ENCODE measurements at places on chromosomes 2 and 18.
A peak's percentile ranks its signal among the peaks of the same experiment; 100 is the strongest.

- DNase-seq, result no peak
Measured at GRCh38 chr2:62109554-62109953, 86.4 kb upstream of the B3GNT2 start.

DNA sequence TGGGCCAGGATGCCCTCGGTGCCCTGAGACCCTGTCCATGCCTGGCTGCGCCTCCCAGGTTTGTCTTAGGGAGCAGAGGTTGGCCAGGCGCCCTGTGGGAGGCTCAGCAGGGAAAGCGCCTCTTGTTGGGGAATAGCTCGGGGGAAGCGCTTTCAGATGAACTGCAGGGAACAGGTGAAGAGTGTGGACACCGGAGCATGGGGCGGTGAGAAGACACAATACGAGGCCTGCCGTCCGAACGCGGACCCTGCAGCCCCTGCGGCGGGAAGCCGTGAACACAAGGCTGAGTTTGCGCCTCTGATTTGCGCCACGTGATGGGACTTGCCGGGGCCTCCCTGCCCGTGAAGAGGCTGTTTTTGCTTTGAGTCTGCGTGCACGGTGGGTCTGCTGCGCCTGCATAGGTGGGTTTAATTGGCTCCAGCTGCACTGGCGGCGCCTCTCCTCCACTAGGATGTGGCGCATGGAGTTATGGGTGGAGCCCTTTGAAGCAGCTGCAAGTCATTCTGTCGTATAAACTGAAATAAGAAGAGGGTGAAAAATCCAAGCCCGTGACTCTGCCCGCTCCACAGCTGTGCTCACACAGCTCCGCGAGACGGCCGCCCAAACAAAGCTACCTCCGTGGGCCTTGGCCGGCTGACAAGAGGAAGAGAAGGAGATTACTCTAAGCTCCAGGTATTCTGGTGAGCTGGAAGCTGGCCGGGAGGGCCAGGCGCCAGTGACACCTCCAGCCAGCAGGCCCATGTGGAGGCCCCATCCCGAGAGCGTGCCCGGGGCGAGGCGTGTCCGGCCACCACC, 103.5 kb upstream of the CTDP1 start:
- peak; percentile 59 for DNase-seq

GRCh38 chr18:64032312-64032711, 62.4 kb downstream of the SERPINB8 start:
- DNase-seq, result no peak

GRCh38 chr18:35739778-35740177, 158.2 kb downstream of the GALNT1 start:
- no peak for DNase-seq

GRCh38 chr2:198660501-198660900, 797.2 kb downstream of the SATB2 start:
- peak; percentile 63 for DNase-seq

DNA sequence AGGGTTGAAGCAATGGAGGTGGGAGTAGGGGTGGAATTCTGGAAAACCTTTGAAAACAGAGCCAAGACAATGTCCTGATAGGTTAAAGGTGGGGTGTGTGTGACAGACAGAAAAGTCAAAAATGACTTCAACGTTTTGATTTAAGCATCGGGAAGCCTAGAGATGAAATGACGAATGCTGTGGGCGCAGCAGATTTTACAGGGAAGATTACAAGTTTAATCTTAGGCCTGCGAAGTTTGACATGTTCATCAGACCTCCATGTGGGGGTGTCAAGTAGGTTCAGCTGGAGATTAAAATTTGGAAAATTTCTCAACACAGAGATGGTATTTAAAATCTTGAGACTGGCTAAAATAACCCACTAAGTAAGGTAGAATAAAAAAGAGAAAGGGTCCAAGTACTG, 453.3 kb downstream of the TXNL1 start:
- no peak for DNase-seq

DNA sequence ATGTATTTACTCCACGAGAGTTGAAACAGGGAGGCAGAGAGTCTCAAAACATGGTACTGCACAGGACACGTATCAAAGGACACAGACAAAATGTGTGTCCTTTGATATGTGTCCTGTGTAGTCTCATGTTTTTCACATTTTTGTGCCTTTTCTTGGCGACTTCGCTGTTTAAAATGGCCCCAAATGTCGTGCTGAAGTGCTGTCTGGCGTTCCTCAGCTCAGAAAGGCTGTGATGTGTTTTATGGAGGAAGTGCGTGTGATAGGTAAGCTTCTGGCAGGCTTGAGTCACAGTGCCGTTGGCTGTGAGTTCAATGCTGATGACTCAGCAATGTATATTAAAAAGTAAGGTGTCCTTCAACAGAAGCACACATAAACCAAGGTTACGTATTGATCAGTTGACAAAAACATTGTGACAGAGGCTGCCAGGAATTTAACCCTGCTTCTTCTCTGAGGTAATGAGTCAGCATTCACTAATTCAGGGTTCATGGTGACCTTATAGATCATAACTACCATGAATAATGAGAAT, 78.2 kb downstream of the DYSF start:
- DNase-seq, result peak; percentile 21

DNA sequence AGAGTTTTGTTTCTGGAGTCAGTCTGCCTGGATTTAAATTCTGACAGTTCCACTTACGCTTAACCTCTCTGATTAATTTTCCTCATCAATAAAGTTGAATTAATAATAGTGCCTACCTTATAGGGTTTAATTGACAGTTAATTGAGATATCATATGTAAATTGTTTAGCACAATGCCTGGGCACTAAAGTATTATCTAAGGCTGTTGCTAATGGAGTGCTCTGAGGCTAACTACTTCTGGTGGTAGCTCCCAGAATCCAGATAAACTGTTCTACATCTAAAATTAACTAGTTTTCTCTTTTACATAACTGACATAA, 185.6 kb upstream of the STON1 start:
- DNase-seq, result no peak

GRCh38 chr2:103656558-103656957, 894.7 kb downstream of the TMEM182 start:
- no peak for DNase-seq

DNA sequence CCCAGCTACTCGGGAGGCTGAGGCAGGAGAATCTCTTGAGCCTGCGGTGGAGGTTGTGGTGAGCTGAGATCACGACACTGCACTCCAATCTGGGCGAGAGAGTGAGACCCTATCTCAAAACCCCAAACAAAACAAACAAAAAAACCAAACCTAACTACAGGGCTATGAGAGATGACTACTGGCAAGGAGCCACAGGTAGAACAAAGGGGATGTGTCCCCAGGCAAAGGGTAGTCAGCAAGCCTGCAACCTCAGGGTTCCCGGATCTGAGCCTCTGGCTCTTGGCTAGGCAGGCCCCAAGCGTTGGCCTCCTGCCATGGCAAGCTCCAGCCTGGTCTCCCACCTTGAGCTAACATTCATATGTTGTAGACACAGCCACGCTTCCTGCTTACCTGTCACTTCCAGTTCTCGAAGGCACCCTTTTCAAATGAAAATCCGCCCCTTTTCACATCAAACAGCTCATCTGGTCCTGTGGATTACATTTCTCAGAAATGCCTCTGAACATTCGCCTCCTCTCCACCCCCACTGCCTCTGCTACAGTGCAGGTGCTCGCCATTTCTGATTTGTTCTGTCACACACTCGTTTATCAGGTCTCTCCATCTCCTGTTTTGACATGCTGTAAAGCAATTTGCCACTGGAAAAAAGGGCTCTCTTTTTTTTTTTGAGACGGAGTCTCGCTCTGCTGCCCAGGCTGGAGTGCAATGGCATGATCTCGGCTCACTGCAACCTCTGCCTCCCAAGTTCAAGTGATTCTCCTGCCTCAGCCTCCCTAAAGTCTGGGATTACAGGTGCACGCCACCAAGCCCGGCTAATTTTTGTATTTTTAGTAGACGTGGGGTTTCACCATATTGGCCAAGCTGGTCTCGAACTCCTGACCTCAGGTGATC, 13.1 kb upstream of the ACTR3 start:
- no peak for DNase-seq

- no peak for DNase-seq
Measured at GRCh38 chr2:229132236-229132635, 138.9 kb downstream of the PID1 start.

- DNase-seq, result no peak
Measured at GRCh38 chr2:126368758-126369157, 287.2 kb upstream of the GYPC start.

GRCh38 chr2:172374318-172375240, 52.8 kb upstream of the ITGA6 start:
- DNase-seq, result no peak

DNA sequence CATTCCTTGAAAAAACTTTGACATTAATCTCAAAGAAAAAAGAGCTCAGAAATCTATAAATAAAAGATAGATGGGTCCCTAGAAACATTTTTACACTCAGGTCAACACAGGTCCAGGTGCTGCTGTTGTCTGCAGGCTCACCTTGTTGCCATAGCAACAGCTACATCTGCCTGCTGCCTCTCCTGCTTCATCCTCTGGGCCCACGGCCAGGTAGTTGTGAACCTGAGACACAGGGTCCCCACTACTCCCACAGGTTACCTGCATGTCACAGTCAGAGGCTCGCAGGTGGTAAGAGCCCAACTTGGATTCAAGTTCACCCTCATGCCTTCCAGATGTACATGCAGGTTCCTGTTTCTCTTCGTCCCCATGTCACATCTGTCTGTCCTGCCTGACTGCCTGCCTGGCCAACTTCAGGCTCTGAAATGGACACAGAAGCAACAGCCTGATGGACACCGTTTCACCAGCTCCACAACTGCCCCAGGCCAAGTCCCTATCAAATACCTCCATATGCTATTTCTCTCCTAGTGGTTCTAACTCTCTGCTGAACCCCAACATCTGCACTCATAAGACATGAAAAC, 88.3 kb upstream of the SALL3 start:
- DNase-seq, result no peak

GRCh38 chr2:173997269-173997668, 32.1 kb upstream of the SP3 start:
- no peak for DNase-seq

GRCh38 chr2:138147796-138148195, 183.5 kb downstream of the HNMT start:
- no peak for DNase-seq

- no peak for DNase-seq
Measured at GRCh38 chr2:214130114-214130513, 280.7 kb upstream of the VWC2L start.

DNA sequence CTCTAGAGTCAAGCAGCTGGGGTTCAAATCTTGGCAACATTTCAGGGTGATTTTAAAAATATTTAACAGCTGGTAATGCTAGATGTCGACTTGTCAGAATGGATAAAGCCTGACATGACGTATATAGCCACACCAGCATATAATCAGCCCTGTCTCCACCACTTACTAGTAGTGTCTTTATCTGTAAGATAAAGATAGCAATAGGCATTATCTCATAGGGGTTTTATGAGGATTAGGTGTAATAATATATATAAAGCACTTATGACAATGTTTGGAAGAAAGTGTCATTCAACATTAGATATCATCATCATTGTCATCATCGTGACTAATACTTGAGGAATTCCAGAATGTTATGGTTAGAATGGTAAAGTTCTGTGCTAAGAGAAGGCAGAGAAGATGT, 369.0 kb upstream of the CWC22 start:
- DNase-seq, result peak; percentile 32

DNA sequence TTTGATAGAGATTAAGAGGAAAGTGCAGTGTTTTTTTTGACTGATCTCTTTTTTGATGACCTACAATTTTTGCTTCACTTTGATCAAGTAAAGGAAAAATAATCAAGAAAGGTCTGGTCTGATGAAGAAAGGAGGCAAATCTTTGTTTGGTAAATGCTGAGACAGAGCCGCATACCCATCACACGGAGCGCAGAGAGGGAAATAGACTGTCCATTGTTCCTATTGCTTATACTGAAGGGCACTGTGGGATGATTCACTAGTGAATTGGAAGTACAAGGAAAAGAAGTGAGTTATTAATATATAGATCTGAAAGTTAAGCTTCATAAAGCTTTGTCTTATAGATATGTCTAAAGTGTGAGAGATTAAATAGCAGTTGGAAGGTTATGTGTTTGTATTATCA, 455.1 kb downstream of the PLCL1 start:
- no peak for DNase-seq

DNA sequence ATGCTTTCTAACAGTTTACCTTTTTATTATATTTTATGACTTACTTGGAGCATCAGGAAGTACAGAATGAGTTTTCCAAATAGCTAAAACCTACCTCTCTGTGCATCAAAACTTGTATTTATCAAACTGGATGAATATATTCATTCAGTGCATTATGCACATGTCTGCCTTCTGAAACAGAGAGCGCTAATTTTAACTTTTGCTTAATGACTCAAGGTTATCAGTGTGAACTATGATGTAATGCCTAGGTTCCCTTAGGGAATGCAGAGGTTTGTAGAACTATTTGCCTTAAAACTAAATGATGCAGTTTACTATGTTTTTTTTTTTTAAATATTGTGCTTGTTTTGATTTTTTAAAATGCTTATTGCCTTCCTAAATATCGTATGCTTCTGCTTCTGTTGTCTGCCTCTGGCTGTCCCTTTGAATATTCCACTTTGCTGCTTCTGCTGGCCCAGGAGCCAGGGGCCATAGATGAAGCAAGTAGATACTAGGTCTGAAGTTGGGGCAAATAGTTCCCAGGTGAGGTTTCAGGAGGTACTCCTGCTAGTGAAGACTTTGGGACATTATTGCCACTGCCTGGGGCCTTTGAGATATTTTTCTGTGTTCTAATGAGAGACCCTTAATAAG, 16.5 kb downstream of the TMEM178A start:
- DNase-seq, result no peak

DNA sequence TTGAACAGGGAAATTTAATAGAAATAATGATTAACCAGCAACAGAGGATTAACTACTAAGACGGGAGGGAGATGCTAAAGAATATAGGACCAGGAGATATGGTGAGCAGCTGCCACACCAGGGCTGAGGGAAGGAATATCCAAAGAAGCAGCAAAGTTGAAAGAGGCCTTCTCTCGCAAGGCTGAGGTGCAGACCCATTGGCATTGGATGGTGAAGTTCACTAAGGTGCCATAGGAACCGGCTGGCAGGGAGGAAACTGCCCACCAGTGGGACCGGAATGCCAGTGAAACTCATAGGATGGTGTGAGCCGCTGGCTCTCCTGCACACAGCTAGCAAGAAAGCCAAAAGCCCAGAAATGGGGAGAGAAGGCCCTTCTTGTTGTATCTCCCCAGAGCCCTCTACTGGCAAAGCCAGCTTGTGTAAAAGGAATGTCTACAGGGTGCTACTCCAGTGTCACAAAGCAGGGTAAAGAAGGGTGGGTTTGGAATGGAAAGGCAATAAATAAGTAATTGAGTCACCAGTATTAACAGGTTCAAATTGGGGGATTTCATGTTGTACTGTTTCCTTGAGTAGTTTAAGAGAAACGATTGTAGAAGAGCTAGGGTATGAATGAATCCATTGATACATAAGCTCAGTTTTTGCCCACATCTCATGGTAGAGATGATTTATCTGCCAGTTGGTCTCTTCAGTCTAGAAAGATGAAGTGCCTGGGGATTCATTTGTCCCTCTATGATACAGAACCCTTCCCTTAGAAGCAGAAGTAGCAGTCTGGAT, 36.0 kb downstream of the FARP2 start:
- peak; percentile 56 for DNase-seq

GRCh38 chr2:231706731-231707624, 1.3 kb upstream of the PTMA start:
- DNase-seq, result peak; percentile 98

GRCh38 chr2:67516899-67517530, 119.9 kb downstream of the ETAA1 start:
- DNase-seq, result peak; percentile 93
